Mucosa of gallbladder (tissue), 1 donor: ENCODE measurements at places on chromosomes 16 and 17. TPM values are rescaled to one million over a fixed set of nuclear protein-coding genes. Genes with fewer than 3 reads are reported as not detected.

DNA sequence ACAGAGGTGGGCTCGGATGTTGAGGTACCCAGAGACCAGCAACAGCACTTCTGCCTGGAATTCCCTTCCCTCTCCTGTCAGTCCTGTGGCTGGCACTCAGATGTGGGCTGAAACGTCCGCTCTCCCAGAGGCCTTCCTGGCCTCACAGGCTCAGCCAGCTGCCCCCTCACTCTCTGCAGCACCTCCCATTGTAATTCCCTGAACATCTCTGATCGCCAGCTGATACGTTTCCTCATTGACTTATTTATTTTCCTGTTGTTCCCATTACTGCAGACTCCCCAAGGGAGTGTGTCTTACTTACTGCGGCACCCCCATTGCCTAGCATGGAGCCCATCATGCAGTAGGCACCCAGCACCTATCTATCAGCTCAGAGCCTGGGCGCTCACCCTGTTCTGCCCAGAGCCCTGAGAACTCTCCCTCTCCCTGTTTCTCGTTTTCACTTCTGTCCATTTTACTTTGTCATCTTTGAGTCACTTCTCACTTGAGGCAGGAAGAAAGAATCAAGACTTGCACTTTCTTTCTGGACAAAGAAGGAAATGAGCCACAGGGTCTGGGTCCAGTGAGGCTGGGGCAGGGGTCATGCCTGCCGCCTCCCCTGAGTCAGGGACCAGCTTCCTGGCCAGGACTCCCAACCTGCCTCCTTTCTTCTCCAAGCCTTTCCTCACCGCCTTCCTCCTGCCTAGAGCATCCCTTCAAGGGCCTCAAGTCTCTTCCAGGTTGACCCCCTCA is 10.2 kb downstream of the CDH5 start:
- no peak for DNase-seq

KRTAP2-3 gene
- not detected for total RNA-seq

- DNase-seq, result no peak
Measured at GRCh38 chr16:67192781-67193361, 916 bp downstream of the E2F4 start.

DNA sequence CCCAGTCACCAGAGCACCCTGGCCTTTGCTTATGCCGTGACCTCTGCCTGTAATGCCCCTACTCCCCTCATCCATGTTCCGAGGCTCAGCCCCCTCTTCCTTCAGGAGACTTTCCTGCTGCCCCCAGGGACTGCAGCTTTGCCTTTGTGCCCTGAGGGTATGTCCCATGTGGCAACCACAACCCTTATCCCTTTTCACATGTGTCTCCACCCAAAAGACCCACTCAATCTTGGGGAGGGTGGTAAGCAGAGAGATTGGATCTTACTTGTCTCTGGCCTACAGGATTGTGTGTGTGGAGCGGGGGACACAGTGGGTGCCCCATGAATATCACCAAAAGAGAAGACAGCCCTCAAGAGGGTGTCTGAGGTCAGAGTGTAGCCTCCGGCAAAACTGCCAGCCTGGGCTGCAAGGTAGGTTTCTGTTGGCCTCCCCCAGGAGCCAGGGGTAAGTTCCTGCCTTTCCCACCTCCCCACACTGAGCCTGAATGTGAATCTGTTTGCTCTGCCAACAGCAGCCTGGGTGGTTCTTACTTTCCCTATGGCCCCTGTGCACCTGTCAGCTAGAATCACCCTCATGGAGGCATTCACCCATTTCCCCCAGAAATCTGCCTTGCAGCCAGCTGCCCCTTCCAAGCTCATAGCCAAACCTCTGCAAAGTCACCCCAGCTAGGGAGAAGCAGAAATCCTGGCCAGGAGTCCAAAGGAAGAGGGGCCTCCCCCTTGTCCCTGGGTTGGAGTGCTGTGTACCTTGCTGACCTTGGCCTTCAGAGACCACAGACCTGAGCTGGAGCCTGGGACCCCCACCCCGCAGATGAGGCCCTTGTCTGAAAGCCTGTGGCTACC is 11.5 kb upstream of the C17orf113 start:
- DNase-seq, result no peak

NUPR1 gene
- 44.9 TPM for total RNA-seq

DNA sequence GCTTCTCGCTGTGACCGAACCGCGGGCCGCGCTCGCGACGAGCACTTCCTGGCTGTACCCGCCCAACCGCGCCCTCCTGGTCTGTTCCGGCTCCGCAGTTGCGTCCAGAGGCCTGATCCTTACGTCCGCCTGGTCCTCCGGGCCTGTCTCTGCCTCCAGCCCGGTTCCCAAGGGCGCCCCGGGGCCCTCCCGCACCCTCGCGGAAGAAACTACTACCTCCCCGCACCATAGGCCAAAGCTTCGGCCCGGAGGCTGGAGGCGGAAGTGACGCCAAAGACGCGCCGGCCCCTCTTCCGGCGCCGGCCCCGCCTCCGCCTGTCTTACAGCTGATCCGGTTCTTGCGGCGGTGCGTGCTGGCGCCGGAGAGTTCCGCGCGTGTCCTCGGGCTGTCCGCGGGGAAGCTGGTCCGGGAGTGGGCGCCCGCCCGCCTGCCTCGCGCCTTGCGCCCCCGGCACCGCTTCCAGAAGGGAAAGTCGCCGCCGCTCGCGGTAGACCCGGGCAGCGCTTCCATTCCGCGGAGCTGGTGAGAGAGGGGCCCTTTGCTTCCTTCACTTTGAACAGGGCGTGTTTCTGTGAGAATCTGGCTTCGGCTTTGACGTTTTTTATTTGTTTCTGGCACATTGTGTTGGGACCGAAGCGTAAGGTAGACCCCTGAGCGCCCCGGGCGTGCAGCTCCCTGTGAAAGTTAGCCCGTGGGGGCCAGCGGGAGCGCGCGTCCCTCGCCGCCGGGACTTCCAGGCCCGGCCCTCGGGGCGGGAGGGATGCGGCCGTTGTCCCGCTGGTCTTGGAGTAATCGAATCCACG is at the start of gene ZNF778:
TSS of gene ZNF778 (plus strand) at position 316 of the 804 bp plus-strand sequence. CDS start 3,425 bp downstream, outside the sequence.
- peak; percentile 82 for DNase-seq

CACNG5 gene
- total RNA-seq, result not detected

MAPT gene
- total RNA-seq, result 11.0 TPM

DNA sequence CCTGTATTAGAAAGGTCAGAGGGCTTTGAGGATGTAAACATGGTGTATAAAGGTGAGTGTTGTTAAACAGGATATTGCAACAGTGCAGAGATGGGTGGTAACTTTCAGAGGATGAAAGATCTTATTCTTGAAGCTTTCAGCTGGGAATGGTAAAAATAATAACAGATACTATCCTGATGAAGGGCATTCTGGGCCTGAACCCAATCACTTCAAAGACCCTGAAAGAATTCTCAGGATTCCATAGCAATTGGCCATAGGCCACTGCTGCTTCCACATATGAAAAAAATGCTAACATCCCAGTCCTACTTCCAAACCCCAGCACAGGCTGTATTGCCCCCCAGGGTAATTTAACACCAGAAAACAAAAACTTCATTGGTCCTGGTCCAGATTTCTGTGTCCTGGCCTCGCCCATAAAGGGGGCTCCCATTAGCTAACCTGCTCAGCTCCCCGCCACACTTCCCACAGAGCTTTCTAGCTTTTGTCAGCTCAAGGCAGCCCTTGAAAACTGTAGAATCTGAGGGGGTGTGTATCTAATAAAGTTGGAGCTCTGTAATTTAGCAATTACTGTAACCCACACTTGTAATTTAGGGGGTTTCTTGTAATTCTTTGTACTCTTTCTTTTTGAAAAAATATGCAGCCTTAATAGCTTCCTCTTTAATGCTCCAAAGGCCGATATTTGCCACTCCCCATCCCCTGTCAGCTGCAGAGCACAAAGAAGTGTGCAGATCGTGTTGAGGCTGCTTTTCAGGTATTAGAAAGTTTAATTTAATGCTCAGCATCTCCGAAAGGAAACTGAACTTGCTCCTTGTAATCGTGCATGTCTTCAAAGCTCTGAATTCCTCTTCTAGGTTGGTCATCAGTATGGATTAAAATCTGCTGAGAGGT is 371.5 kb downstream of the SEC14L1 start:
- DNase-seq, result no peak

DNA sequence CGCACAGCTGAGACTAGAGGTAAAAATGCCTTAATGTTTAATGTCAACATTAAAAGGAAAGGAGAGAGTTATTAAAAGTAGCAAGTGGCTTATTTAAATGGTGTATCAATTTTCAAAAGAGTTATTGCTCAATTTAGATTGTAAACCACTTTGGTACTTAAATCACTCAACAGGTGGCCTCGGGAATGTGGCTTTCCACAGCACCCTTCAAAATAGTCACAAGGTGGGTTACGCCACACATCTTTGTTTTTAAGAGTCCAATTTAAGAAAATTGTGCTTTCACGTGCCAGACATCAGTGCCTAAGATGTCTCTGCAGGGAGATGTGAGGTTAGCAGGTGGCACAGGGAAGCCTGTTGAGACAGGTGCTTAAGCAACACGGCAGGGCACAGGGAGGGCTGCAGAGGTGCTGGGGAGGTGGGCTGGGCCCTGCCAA is 27.5 kb upstream of the ADCY7 start:
- DNase-seq, result no peak

DNA sequence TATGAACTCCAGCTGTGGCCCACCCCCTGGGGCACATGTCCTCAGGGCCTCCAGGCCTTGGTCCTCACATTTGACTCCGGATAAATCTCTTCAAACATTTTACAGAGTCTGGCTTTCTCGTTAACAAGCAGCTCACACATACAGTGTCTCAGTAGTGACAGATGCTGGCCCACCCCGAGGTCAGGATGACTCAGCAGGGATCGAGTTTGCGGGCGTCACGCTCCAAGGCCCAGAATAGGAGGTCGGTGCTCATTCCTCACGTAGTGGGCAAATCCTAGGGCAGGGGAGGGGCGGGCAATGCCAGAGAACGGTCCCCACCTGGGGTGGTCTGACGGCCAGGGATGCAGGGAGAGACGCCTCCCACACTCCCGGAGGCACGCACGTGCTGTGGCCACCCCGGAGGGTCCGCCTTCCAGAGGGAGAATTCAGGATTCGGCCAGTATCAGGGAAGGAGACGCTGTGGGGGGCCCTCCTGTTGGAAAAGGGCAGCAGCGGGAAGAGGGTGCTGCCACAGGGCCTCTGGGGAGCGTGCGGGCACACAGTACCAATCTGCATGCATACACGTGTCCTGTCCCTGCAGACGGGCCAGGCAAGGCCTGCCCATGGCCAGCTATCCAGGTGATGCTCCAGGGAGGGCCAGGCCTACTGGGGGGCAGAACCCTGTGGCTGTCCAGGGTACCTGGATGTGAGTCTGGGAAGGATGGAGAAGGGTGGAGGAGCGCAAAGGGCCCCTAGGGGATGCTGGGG is 8.6 kb downstream of the SLC7A5 start:
- no peak for DNase-seq
